ENCODE measurements at places on chromosomes 3 and 15. TPM values are rescaled to one million over a fixed set of nuclear protein-coding genes. Genes with fewer than 3 reads are reported as not detected.

Gene GOLGA6B
- total RNA-seq: not detected

Gene TMEM212
- total RNA-seq: not detected

Gene GCNT3
- total RNA-seq: 5.5 TPM

Gene CYP1A2
- total RNA-seq: not detected

Gene CD96
- not detected for total RNA-seq

Gene FGD5
- 72.1 TPM for total RNA-seq

Gene PPM1L
- 3.2 TPM for total RNA-seq

Gene ACTC1
- not detected for total RNA-seq

Gene GHSR
- not detected for total RNA-seq

Gene NEK10
- total RNA-seq: 3.4 TPM

Gene SHC4
- 2.8 TPM for total RNA-seq

Gene ZNF662
- 1.5 TPM for total RNA-seq

Gene P2RY12
- total RNA-seq: not detected

Gene GOLGA8R
- 1.5 TPM for total RNA-seq

Gene ZNF710
- total RNA-seq: 16.5 TPM

Gene CHRD
- total RNA-seq: 1.9 TPM

Gene MUSTN1
- total RNA-seq: not detected

Gene PRTG
- total RNA-seq: 8.6 TPM

Gene TTC21A
- total RNA-seq: 1.6 TPM

Gene MOBP
- 0.23 TPM for total RNA-seq

Gene UPK1B
- total RNA-seq: 2.2 TPM

Gene PIGZ
- 10.6 TPM for total RNA-seq

Gene STRIT1
- total RNA-seq: not detected

Gene COL7A1
- total RNA-seq: 25.0 TPM

Gene CEMIP
- 0.53 TPM for total RNA-seq

Gene TGM5
- not detected for total RNA-seq

Gene FANCD2OS
- total RNA-seq: not detected

Gene PLSCR4
- total RNA-seq: 56.9 TPM

Gene CRABP1
- not detected for total RNA-seq

Gene IL16
- total RNA-seq: 1.4 TPM

Gene GOLGA6A
- not detected for total RNA-seq

Gene FBXW12
- total RNA-seq: not detected

Gene GPR149
- total RNA-seq: not detected

Gene ADAMTS7
- 83.0 TPM for total RNA-seq

Gene ACSBG1
- total RNA-seq: under 0.01 TPM

Gene CPNE9
- not detected for total RNA-seq

Gene ITIH3
- not detected for total RNA-seq

Gene WDR72
- total RNA-seq: not detected

Gene LYZL4
- not detected for total RNA-seq

Gene CLDND1
- 112 TPM for total RNA-seq

Gene CCDC66
- 20.1 TPM for total RNA-seq

Gene ZIC1
- total RNA-seq: 0.06 TPM

Gene CHST13
- not detected for total RNA-seq

Gene GOLGA8T
- 0.23 TPM for total RNA-seq

Gene PLA2G4E
- not detected for total RNA-seq

Gene AHSG
- total RNA-seq: not detected

Gene NPAP1
- total RNA-seq: not detected

Gene QRICH1
- total RNA-seq: 205 TPM

Gene EPHB3
- total RNA-seq: 0.19 TPM

Gene RBMS3
- 24.0 TPM for total RNA-seq

Gene ZFAND6
- 84.9 TPM for total RNA-seq

All from glomerular endothelial cell (primary cell).